Skin of body (tissue), 3 donors: ENCODE measurements at places on chromosomes 1 and 21. TPM values are rescaled to one million over a fixed set of nuclear protein-coding genes. Genes with fewer than 3 reads are reported as not detected.

DNA sequence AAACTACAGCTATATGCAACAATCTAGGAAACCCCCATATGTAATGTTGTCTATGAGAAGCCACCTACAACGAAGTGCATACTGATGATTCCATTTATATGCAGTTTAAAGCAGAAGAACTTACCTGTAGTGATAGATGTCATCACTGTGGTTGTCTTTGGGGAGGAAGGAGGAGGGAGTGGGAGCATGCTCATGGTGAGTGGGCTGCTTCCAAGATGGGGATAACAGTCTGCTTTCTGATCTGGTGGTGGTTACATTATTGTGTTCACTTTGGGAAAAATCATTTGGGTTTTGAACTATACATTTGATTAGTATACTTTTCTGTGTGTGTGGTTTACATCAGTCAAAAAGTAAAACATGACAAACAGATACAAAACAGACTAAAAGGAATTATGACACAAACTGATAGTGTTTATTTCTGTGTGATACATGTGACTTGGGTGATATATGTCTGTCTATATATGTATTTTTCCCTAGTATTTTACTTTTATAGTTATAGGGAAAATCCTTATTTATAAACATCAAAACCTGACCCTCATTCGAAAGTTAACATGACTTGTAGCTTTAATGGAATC is 184.7 kb downstream of the VPS13D start:
- no peak for DNase-seq

- DNase-seq, result no peak
These were observed 108.4 kb downstream of the NEK7 start for GRCh38 chr1:198265073-198265661.

DNA sequence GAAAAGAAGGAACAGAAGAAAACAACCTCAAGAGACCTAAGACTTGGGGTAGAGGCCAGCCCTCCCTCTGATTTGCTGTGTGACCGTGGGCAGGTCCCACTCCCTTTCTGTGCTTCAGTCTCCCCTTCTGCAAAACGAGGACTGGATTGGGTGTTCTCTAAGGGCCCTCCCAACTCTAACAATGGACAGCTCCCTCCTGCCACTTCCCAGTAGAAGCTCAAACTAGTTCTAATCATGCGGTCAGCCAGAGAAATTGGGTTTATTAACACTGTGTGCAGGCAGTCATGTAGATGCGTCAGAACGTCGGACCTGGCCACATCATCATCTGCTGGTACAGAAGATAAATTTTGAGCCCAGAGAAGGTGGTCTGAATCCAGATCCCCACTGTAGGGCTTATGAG is 1.6 kb upstream of the PADI4 start:
- DNase-seq, result no peak

CSMD2 gene
- total RNA-seq, result 2.4 TPM

PRR9 gene
- total RNA-seq, result 187 TPM

DNA sequence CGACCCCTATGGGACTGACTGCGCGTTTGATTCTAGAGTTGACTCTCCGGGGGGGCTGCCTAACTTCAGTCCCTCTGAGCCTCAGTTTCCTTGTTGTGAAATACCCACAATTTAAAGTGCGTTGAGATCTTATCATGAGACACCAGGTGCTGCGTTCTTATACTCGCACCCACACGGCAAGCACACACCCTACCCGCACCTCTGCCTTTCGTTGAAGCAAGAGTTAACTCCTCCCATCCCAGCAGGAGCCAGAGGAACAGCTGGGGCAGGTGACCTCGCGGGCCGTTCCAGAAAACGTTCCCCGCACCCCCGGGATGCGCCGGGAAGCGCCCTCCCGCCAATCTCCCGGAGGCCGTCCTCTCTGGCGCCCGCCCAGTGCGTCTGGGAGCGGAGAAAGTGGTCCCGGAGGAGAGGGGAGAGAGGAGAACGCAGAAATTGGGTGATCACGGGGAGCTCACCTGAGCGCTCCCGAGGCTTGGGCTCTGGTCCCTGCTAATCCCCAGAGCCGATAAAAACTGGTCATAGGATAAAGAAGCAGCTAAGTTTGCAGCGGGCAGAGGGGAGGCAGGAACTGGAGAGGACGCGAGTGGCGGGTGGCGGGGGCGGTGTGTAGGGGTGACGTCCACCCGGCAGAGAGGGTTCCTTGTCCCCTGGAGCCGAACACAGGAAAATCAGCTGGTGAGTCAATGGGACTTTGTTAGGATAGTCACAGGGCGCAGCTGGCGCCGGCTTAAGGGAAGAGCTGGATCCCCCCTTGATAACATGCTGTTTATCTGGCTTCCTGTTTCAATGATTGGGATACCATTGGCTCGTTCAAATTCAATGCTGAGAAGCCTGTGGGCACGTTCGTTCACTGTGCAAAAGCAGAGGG is 869 bp downstream of the NAV1 start:
- no peak for DNase-seq

DNA sequence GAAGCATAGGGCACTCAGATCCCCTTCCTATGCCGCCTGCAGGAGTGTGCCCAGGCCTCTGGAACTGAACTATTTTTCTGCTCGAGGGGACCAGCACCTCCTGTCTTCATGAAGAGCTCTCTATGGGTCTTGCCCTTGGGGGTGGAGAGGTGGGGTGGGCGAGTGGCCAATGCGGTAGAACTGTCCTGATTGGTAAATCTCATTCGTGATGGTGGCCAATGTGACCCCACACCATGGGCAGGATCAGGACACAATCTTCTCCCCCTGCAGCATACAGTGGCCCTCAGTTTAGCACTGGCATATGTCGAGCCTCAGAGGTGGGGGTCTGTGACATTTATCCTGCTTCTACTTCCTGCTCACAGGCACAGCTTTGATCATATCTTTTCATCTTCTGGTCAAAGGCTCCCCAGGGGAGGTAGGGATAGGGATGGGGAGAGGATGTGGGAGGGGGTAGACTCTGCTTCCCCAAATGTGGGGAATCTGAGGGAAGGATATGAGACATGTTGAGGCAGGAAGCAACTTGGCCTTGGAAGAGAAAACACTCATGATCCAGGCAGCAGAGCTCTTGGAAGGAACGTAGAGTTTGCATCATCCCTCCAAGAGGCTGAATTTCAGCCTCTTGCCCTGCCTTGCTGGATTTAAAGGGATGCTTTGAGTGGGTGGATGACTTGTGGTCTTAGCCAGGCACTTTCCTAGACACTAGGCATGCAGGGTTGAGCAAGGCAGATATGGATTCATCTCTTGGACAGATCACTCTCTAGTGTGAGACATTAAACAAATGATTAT is 81.8 kb downstream of the LAMC2 start:
- DNase-seq, result no peak

CRB1 gene
- total RNA-seq, result 0.39 TPM

DNA sequence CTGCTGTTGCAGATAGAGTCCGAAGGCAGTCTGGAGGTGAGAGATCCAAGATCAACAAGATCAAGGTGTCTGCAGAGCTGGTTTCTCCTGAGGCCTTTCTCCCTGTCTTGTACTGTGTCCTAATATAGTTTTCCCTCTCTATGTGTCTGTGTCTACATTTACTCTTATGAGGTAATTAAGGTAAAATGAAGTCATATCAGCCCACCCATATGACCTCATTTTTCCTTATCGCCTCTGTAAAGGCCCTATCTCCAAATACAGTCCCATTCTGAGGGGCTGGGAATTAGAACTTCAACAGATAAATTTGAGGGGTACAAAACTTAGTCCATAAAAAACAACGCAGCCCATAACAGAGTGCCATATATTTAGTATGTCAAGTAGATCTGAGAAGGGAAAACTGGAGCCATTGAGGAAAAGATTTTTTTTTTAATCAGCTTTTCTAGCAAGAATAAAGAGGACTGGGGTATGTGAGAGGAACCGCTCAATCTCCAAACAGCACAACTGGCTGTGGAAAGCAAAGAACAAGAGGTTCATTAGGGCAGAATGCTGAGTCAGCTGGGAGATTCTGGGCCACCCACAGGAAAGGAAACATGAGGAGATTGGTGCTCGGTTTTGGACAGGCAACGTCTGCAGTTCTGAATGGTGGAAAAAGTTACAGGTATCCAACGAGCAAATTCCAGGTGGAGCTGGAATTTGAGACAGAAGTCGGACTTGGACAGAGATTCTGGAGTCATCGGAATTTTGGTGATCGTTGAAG is 65.7 kb downstream of the MAP3K21 start:
- no peak for DNase-seq

LCE1D gene
- 1.4 TPM for total RNA-seq

DNA sequence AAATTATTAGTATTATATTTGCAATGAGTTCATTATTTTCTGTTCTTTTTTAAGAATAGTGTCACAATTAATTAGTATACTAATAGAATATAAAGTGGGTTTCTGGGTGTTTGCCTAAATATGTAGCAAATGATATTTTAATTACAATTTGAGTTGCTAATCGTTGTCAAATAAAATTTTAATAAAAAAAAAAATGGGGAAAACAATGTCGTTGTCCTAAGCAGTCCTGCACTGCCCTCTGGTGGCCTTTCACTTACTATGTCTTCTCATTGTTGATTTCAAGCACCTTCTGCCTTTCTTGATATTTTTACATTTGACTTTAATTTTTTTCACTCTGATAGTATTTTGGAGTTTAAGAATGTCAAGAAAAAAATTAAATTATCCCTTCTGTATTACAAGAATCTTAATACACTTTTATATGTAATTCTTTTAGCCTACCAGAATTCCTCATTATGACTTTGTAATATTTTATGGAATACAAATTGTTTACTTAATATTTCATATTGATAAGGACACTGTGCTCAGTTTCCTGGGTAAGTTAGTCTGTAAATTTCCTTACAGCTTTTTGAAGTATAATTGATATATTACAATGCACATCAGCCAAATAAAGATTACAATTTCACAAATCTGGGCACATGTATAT is 104.5 kb upstream of the FMN2 start:
- no peak for DNase-seq

FCRL5 gene
- 0.10 TPM for total RNA-seq

DNA sequence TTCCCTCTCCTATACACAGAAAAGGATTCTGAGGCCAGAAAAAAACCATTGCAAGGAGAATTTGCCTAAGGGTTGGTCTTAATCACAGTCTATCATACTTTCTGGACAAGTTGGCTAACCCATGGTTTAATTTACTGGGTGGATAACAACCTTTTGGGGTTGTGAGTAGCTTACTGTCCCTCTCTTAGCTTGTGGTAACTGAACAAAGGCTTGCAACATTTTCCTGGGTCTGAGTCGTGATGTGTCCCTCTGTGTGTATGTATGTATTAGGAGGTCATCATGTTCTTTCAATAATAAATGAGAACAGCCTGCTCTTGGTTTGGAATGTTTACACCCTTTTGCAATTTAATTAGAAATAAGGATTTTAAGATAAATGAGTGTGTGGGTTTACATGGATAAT is 36.7 kb downstream of the PAPPA2 start:
- DNase-seq, result no peak

GRCh38 chr21:42350318-42350910 is 380 bp downstream of the TFF2 start:
- DNase-seq, result no peak

- no peak for DNase-seq
These were observed 95.0 kb downstream of the VWA5B1 start for GRCh38 chr1:20385630-20386029.

MUL1 gene
- total RNA-seq, result 14.0 TPM

- DNase-seq, result no peak
These were observed 1719.5 kb downstream of the MRPL39 start for GRCh38 chr21:23887725-23888306.

HFM1 gene
- total RNA-seq, result 2.4 TPM

DNA sequence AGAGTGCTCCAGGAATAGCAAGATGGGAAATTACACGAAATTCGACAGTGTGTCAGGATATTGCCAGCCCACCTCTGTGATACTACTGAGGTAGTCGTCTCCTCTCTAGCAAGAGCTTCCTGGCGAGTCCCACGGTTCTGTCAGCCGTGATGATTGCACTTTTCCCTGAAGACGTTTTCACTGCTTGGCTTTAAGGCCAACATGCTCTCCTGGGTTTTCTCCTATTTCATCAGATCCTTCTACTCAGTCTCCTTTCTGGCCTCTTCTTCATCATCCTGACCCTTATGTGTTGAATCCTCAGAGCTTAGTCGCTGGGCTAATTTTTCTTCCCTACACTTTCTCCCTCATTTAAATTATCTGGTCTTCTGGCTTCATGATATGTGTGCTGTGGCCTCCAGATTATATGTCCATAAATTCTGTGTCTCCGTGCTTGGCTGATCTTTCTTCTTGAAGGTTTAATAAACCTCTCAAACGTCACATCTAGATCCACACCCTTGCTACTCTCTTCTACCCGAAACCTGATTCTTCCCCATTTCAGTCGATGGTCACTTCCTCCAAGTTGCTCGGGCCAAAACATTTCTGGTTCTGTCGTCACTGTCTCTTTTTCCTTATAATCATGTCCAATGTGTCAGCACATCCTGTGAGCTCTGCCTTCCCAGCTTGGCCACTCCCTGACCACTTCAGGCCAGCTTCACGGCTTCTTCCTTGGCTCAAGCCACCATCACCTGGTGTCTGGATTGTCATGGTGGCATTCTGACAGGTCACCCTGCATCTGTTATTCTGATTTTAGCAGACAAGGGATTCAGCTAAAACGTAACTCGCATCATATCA is 12.2 kb downstream of the OR2B11 start:
- DNase-seq, result no peak

- no peak for DNase-seq
These were observed 33.0 kb upstream of the ZBTB8B start for GRCh38 chr1:32431736-32432400.
